ENCODE measurements at places on chromosomes 1 and 21. TPM values are rescaled to one million over a fixed set of nuclear protein-coding genes. Genes with fewer than 3 reads are reported as not detected.

OR2L5 gene
- total RNA-seq: 0.25 TPM

GJA4 gene
- total RNA-seq: 2.2 TPM

PTPN14 gene
- total RNA-seq: 3.4 TPM

JAM2 gene
- 28.0 TPM for total RNA-seq

LMX1A gene
- total RNA-seq: not detected

LCE3E gene
- not detected for total RNA-seq

All from temporal lobe (tissue), 4 donors.